ENCODE measurements at places on chromosomes 4 and X.
A peak's percentile ranks its signal among the peaks of the same experiment; 100 is the strongest.

DNA sequence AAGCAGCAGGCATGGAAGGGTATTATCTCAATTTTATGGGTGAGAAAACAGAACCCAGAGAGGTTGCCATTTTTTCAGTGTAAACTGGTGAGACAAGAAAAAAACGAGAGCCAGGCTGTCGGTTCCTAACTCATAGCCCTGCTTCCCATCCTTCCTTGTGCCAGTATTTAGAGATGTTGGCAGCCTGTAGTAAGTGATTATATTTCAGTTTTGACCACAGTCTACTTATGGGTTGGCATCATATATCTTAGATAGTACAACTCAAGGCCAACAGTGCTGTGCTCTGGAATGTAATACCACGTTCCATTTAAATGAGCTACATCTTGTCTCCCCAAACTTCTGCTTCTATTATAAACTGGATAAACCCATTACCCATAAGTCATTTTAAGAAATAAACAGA, 40.8 kb downstream of the XK start:
- no peak for DNase-seq

DNA sequence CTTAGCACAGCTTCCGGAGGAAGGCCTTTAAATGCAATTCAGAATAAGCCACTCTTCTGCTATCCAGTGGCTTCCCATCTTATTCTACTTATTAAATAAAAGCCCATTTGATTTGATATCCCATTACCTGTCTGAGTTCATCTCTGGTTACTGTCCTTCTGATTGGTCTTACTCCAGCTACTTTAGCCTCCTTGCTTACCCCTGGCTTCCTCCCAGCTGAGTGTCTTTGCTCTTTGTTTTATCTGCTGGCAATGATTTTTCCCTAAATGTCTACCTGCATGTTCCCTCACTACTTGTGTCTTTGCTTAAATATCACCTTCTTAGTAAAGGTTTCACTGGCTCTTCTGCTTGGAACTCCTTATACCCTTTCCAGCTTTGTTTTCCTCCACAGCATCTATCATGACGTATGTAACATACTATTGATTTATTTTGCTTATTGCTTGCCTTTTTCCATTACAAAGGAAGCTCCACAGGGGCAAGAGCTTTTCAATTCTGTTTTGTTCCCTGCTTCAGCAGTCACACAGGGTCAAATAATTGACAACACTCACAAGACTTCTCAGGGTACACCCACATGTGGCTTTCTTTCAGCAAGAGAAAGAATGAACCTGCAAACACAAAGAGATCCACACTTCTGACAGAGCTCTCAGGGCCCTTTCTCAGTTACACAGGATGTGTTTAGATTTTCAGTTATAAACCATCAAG, 63.8 kb downstream of the TBC1D19 start:
- DNase-seq, result no peak

GRCh38 chrX:87728024-87728423, 210.4 kb downstream of the KLHL4 start:
- no peak for DNase-seq

GRCh38 chr4:26402458-26402857, 81.6 kb downstream of the RBPJ start:
- no peak for DNase-seq

GRCh38 chrX:9785944-9786797, at the start of gene SHROOM2:
TSS of gene SHROOM2 (plus strand) at chrX:9786429. CDS start at chrX:9786546, 117 bp downstream.
- DNase-seq, result no peak

GRCh38 chrX:71067089-71067488, 1.0 kb downstream of the SNX12 start:
- DNase-seq, result no peak

DNA sequence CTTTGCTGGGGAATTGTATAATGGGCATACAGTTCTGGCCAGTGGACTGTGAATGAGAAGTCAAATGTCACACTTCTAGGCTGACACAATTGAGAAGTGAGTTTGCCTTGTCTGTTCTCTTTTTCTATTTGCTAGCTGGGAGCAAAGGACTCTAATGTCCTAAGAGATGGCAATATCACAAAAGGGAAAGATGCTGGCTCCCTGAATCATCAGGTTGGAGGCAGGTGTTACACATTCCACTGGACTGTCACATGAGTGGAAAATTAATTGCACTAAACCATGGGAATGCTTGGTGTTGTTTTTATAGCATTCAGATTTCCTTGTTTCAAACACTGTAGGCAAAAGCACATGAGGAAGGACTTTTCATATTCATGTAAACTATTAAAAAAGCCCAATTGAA, 388.3 kb downstream of the ADAM29 start:
- no peak for DNase-seq

DNA sequence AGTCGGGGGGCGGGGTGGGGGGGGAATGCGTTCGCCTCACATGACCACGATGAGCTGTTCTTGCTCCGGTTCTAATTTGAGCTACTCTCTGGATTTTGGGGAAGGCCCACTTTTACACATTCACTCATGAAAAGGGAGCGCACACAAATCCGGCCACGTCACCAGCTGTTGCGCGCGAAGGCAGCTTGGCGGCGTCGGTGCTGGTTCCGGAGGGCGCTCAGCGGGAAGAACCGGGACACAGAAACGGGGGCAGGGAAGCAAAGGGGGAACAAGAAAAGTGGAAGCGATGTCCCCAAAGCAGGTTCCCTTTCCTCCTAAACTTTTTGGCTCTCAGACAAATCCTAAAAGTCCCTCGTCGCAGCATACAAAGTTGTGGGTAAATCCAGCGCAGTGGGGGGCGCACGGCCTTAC, 605 bp downstream of the ANXA5 start:
- peak; percentile 39 for DNase-seq

GRCh38 chrX:40719218-40719617, 16.1 kb downstream of the MED14 start:
- DNase-seq, result no peak

DNA sequence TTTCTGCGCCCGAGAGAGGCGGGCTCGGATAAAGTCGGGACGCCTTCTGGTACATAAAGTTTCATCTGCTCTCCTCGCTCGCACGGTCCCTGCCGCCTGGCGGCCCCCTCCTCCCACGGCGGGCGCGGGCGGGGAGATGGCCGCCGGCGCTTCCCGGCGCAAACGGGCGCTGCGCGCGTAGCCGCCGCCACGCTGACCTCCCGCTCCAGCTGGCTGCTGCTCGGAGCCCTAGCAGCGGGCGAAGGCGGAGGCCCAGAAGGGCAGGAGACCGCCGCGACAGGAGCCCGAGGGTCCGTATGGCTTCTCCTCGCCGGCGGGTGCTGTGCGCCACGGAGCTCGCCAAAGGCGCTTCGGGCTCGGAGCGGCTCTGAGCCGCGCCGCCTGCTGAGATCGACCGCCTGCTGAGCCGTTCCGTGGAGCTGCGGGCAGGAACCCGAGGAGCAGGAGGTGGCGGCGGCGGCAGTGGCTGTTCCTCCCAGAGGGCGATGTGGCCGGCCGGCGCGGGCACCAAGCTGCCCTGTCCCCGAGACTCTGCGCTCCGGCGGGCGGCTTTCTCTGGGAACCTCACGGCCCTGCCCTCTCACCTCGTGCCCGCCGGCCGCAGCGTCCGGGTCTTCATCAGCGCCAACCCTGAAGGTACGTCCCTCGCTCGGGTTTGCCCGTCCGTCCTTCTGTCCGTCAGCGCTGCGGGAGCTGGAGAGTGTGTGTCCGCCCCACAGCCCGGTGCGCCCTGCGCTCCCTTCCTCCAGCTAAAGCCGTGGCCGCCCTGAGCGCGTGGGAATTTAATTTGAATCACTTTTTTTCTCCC, at the start of gene NWD2:
Gene NWD2, plus strand, starts transcription at position 161 of the 808 bp plus-strand sequence. Its CDS starts 325 bp downstream, at position 486.
- peak; percentile 29 for DNase-seq

GRCh38 chr4:56226579-56226978, 160.7 kb downstream of the AASDH start:
- no peak for DNase-seq

GRCh38 chr4:35689870-35690269, 554.4 kb downstream of the ARAP2 start:
- DNase-seq, result no peak
